ENCODE measurements at places on chromosomes 2 and 18. TPM values are rescaled to one million over a fixed set of nuclear protein-coding genes. Genes with fewer than 3 reads are reported as not detected.
A peak's percentile ranks its signal among the peaks of the same experiment; 100 is the strongest.

- peak; percentile 78 for DNase-seq
Observed at GRCh38 chr2:44572196-44572900, 210.6 kb downstream of the CAMKMT start.

- DNase-seq = no peak
Observed at GRCh38 chr2:240048237-240048636, 5.1 kb downstream of the OR6B3 start.

DNA sequence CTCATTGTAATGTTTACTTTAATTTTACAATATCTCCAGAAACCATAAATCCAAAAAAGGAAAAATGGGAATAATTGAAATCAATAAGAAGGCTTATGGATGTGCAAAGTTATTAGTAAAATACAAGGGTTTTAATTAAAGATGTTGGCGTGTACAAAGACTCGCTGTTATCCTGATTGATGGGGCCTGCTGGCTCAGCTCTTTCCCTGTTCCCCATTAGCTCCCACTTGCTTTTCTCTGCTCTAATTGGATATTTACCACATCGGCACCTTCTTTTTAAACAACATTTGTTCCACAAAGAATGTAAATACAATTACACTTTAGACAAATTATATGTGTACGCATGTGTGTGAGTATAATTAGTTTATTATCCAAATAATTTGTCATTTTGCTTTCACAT, 796.6 kb downstream of the ERBB4 start:
- DNase-seq = no peak

- DNase-seq = peak; percentile 22
Observed at GRCh38 chr2:63676135-63676534, 87.4 kb downstream of the MDH1 start.

- DNase-seq = peak; percentile 12
Observed at GRCh38 chr2:162731917-162732804, 106.4 kb downstream of the KCNH7 start.

Gene PPP1R1C
- 5.2 TPM for total RNA-seq

DNA sequence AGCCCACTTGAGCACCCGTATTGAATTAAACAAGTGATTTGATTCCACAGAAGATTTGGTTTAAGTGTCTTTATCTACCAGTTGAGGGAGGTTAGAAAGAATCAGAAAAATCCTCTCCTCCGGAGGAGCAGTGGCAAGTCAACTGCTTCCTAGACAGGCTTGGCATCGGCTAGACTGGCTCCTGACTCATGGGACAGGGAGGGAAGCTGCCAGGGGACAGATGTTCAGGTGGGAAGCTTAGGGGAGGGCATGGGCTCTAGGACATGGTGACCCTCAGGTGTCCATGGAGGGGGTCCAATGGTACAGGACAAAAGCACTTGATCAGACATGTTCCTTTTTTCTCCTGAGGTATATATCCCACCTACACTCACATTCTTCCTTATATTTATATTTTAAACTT, 119.3 kb upstream of the IL1R2 start:
- DNase-seq = no peak

DNA sequence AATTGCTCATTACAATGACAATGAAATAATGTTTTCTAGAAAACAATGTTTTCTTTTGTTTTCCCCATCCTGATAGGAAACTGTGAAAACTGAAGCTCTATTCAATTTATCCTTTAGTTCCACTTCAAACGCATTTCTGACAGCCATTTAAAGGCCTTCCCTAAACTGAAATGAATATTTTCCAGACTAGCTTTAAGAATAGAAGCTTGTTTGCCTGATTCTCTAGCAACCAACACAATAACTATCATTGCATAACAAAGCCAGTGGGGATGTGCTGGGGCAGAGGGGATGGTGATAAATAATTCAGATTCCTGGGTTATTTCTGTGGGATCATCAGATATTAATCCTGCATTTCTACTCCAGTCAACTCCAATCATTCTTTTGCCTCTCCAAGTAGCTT, 427.1 kb downstream of the RND3 start:
- no peak for DNase-seq

All from M059J (cell line).